ACHN (cell line): ENCODE measurements at places on chromosomes 11 and 22.
A peak's percentile ranks its signal among the peaks of the same experiment; 100 is the strongest.

- DNase-seq = no peak
Observed at GRCh38 chr22:18055619-18056160, 22.1 kb upstream of the PEX26 start.

DNA sequence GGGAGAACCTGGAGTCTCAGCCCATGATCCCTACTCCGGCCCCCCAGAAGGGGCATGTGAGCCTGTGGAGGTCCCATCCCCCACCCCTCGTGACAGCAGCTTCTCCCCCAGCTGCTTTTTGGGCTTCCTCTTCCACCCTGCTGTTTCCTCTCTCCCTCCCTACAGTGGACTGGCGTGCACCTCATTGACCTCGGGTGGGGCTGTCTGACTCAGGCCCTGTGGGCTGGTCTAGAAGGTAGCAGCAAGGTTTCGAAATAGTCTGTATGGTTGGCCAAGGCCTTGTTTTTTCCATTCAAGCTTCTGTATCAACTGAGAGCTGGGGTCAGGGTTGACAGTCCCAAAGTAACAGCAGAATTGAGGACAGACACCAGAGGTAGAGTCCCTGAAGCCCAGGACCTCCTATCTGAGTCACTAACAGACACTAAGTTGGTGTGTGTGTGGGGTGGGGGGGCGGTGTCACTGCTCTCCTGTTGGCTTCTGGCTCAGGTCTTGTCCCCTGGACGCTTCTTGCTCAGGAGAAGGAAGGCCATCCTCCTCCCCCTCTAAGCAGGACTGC is 7.7 kb downstream of the SLC37A2 start:
- no peak for DNase-seq

- no peak for DNase-seq
Observed at GRCh38 chr11:8206251-8207079, 37.6 kb upstream of the RIC3 start.

DNA sequence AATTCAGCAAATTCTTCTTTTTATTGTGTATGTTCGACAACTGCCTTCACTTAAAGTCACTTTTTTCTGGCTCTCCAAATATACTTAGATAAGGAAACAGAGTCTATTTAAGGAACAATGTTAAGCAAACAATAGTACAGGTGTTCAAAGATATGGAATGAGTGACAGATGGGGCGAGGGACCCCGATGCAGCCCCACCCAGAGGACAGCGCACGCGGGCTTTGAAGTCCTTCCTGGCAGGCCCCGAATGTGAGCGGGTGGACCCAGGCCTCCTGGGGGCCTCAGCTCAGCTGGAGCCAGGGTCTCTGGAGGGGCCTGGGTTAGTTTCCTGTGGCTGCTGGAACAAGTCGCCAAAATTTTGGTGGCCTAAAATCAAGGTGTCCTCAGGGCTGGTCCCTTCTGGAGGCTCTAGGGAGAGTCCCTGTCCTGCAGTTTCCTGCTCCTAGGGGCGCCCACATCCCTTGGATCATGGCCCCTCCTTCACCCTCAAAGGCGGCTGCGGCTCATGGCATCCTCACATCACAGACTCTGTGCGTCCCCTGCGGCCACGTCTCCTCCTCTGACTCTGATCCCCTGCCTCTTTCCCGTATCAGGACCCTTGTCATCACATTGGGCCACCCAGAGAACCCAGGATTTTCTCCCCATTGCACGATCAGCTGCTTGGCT is 40.6 kb upstream of the KCNQ1OT1 start:
- no peak for DNase-seq

DNA sequence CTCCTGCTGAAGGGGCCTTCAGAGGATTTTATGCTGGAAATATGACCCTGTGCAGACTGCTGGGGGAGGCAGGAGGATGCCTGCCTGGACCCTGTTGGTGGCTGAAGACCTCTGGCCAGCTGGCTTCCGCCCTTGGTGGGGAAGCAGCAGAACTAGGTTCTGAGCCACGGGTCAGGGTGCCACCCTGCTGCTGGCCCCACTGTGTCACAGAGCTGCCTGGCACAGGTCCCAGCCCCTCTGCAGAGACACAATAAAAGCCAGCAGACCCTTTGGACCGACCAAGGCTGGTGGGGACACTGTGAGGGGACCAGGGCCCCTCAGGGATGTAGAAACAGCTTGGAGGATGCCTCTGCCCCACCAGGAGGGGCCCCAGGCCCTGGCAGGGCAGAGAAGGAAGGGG is 6.9 kb upstream of the SREBF2 start:
- no peak for DNase-seq

GRCh38 chr11:108960501-108960900 is 295.6 kb downstream of the DDX10 start:
- no peak for DNase-seq

- peak; percentile 89 for DNase-seq
Observed at GRCh38 chr11:46290598-46291309, 13.3 kb downstream of the CREB3L1 start.

DNA sequence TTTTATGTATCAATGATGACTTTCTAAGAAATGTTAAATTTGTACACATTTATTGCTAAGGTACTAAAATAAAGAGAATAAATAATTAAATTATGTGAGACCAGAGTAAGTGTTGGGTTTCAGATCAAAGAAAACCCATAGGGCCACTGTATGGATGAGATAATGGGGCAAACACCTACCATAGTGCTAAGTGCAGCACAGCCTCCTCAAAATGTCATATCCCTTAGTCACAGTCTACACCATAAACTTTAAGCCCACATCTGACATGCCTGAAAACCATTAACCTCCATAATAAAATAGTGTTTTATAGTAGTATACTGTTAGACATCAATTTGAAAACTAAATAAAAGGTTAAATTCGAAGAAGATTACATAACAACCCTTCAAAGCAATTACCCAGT is 37.5 kb downstream of the SESN3 start:
- DNase-seq = no peak

DNA sequence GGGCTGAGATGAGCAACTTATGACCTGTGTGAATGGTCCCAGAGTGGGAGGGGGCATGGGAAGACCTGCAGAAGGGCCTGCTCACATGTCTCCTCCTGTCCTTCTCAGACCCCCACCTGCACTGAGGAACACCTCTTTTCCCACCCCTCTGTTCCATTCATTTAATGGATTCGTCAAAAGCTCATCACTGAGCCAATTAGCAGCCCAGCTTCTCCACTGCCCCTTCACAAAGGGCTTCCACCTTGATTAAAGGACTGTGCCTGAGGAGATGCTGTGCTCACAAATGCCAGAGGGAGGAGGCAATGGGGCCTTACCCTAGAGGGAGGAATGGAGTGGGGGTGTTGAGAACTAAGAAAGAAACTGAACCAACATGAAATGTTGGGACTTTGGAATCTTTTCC is 14.0 kb upstream of the CDON start:
- no peak for DNase-seq
